PC-3 (cell line): ENCODE measurements at places on chromosomes 16 and 17. TPM values are rescaled to one million over a fixed set of nuclear protein-coding genes. Genes with fewer than 3 reads are reported as not detected.

Gene KRT25
- not detected in 2 replicates for total RNA-seq

DNA sequence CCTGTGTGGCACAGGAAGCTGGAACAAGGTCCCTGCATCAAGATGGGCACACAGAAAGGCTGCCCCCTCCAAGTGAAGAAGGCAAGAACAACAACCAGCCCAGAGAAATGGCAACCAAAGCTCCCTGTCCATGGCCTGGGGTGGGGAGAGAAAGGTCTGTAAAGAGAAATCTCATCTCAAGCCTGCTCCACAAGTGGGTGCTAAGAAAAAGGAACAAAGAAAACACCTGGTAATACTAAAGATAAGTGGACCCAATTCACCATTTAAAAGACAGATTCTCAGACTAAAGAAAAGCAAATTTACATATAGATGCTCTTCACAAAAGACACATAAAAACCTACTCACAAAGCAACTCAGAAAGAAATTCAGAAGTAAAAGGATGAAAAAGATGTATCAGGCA lies 107.4 kb downstream of the PARN start:
- no peak for DNase-seq

GRCh38 chr16:6157806-6158205 lies 1060.2 kb upstream of the EEF2KMT start:
- DNase-seq = no peak

Gene MYO1D
- 23.5 and 27.2 TPM in 2 replicates for total RNA-seq

- DNase-seq = peak; percentile 72
These were observed 1.5 kb downstream of the GRB7 start for GRCh38 chr17:39738983-39739884.

Gene GPR139
- not detected in 2 replicates for total RNA-seq

- DNase-seq = no peak
These were observed 1.4 kb downstream of the RHBDL1 start for GRCh38 chr16:676913-677312.

DNA sequence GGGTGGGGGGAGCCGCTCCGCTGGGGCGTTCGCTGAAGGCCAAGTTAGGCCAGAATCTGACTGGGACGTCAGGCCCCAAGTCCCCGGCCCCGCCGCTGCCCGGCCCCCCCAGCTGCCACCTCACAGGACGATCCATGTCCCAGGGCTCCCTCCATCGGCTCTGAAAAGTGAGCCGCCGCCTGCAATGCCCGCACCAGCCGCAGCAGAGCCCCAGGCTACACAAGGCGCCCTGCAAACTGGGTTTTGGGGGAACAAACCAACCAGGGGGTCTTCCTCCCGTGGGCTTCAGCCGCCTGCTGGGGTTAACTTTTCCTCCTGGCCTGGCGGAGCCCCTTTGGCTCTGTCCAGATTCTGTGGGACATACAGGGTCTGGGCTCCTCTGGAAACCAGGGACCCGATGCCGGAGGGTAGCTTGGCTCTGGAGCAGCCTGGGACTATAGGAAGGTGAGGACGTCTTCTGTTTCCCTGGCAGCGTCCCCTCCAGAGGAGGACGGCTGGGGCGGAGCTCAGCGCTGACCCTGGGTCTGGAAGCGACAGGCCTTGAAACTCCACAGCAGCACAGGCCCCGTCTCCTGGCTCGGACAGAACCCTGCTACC lies 835 bp downstream of the NME4 start:
- DNase-seq = peak; percentile 57

Gene TMEM97
- total RNA-seq = 30.3 and 40.5 TPM in 2 replicates

Gene NSF
- 50.3 and 52.2 TPM in 2 replicates for total RNA-seq

Gene SPATA22
- total RNA-seq = 1.8 TPM in 1 of 2 replicates, not detected in the other
